Lower lobe of right lung (tissue), 2 donors: ENCODE measurements at places on chromosomes 4 and X. TPM values are rescaled to one million over a fixed set of nuclear protein-coding genes. Genes with fewer than 3 reads are reported as not detected.

Gene TBCK
- total RNA-seq, result 45.7 TPM

GRCh38 chr4:140195806-140196205 lies 41.8 kb upstream of the MAML3 start:
- H3K4me1 ChIP-seq, result no peaks in the 10 kb centered on the region
- H3K27ac ChIP-seq, result no peak overlapping the region
- H3K4me3 ChIP-seq, result no peak overlapping the region

DNA sequence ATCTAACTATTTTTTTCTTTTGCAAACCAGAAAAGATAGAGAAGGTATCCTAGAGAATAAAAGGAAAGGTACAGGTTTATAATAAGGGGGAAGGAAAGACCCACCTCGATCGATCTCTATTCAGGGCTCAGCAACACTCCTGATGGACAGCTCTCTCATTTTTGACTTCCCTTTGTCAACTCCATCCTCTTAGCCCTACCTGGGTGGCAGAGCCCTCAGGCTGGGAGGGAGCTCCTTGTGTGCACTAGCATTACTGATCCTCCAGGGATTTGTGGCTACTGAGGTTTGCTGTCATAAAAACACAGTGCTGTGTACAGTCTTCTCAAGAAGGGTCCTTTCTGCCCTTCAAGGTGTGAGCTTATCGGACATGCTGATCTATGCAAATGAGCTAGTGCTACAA lies 111.0 kb downstream of the MID1 start:
- DNase-seq, result no peak
- no peaks in the 10 kb centered on the region for H3K27me3 ChIP-seq
- H3K4me3 ChIP-seq, result no peak overlapping the region

Gene UGT2B15
- not detected for total RNA-seq

Gene TGIF2LX
- not detected for total RNA-seq
